Activated T-helper 2 cell treated with anti-CD3 and anti-CD28 coated beads, Interferon-gamma antibody, Interleukin-2, Interleukin-4, amounts not matched to agents 10 μg/mL and 5 μg/mL and 100 μg/mL, durations not matched to agents 14 hours and 24 hours and 36 hours (primary cell): ENCODE measurements at places on chromosomes 7 and 10.

GRCh38 chr7:35865287-35865686 lies 64.4 kb downstream of the SEPTIN7 start:
- peaks cover 20% of the 10 kb centered on the region for H3K4me1 ChIP-seq
- no peak overlapping the region for H3K27ac ChIP-seq
- no peak for DNase-seq

- H3K27me3 ChIP-seq, result peaks cover 8% of the 10 kb centered on the region
- no peak for DNase-seq
These were observed 43.2 kb downstream of the CFAP46 start for GRCh38 chr10:132899054-132899750.

- H3K4me1 ChIP-seq, result peaks cover 58% of the 10 kb centered on the region
- no peaks in the 10 kb centered on the region for H3K36me3 ChIP-seq
- peak; percentile 74 for DNase-seq
- peak overlapping the region; percentile 51 for H3K4me3 ChIP-seq
- peaks cover 70% of the 10 kb centered on the region for H3K27me3 ChIP-seq
- H3K27ac ChIP-seq, result no peak overlapping the region
These were observed 4.6 kb upstream of the VGF start for GRCh38 chr7:101169838-101170551.

- no peaks in the 10 kb centered on the region for H3K4me1 ChIP-seq
- no peaks in the 10 kb centered on the region for H3K36me3 ChIP-seq
- no peak for DNase-seq
- H3K4me3 ChIP-seq, result no peak overlapping the region
- H3K27me3 ChIP-seq, result no peaks in the 10 kb centered on the region
These were observed 93.4 kb downstream of the PTPRN2 start for GRCh38 chr7:158494162-158494586.

DNA sequence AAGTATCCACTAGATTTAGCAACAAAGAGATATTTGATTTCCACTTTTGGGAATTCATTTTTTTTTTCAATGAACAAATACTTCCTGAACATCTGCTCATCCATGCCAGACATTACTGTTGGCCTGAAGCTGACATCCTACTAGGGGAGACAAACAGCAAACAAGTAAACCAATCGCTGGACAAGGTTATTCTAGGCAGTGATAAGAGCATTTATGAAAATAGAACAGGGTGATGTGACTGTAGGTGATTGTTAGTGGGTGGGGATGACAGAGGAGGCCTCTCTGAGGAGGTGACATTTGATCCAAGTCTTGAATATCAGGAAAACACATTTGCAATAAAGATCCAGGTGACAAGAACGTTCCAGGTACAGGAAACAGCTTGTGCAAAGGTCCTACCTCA lies 89.1 kb upstream of the FAM180A start:
- no peak overlapping the region for H3K4me3 ChIP-seq
- H3K36me3 ChIP-seq, result no peaks in the 10 kb centered on the region
- no peaks in the 10 kb centered on the region for H3K27me3 ChIP-seq

DNA sequence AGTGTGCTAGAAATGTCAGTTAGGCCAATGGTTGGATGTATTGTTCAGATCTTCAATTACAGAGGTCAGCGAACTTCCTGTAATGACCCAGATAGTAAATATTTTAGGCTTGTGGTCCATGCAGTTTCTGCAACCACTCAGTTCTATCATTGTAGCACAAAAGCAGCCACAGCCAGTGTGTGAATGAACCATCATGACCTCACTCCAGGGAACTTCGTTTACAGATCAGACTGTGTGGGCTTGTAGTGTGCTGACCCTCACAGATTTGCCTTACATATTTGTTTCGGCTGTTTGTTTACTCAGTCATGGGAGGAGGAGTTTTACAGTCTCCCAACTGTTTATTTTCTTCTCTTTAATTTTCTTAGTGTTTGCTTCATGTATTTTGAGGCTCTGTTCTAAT lies 55.4 kb downstream of the LANCL2 start:
- no peaks in the 10 kb centered on the region for H3K27me3 ChIP-seq
- no peak overlapping the region for H3K27ac ChIP-seq
- no peaks in the 10 kb centered on the region for H3K36me3 ChIP-seq
- no peaks in the 10 kb centered on the region for H3K4me1 ChIP-seq
- no peak for DNase-seq
- H3K4me3 ChIP-seq, result no peak overlapping the region

DNA sequence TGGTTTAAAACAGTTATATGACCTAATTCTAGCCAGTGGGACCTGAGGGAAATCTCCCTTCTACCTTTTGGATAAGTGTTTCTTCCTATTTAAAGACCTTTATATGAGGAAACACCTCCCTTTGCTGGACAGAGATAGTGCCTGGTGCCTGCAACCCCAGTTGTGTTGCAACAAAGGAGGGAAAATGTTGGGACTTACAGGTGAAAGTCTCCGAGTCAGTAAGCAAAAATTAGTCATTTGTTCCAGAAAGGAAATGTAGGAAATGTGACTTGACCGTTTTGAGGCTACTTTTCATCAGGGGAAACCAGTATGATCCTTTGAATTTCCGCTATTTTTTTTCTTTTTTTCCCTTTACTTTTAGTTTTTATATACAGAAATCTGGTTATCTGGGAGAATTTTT lies 165.5 kb downstream of the DKK1 start:
- DNase-seq, result no peak
- no peak overlapping the region for H3K27ac ChIP-seq
- no peaks in the 10 kb centered on the region for H3K4me1 ChIP-seq
- no peaks in the 10 kb centered on the region for H3K27me3 ChIP-seq
- H3K36me3 ChIP-seq, result no peaks in the 10 kb centered on the region

- no peaks in the 10 kb centered on the region for H3K36me3 ChIP-seq
- DNase-seq, result no peak
- H3K27ac ChIP-seq, result no peak overlapping the region
These were observed 478.4 kb downstream of the NRG3 start for GRCh38 chr10:82353381-82353780.

DNA sequence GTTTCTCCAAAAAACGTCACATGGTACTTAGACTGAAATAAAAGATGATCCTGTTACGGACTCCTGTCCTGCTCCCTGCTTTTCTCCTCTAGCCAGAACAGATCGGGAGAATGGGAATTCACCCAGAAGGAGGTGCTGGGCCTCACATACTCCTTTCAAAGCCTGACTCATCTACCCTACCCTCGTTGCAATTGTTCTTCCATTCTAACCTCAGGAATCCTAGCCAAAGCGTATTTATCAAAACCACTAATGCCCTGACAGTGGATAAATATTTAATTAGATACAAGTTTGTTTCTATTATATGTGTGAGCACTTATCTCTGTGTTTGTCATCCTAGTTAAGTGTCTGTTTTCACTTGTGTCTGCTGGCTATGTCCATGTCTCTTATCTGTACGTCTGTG lies 21.7 kb downstream of the ZCWPW1 start:
- H3K27ac ChIP-seq, result no peak overlapping the region
- peaks cover 26% of the 10 kb centered on the region for H3K27me3 ChIP-seq
- no peak overlapping the region for H3K4me3 ChIP-seq
- H3K4me1 ChIP-seq, result peaks cover 1% of the 10 kb centered on the region
- no peak for DNase-seq

DNA sequence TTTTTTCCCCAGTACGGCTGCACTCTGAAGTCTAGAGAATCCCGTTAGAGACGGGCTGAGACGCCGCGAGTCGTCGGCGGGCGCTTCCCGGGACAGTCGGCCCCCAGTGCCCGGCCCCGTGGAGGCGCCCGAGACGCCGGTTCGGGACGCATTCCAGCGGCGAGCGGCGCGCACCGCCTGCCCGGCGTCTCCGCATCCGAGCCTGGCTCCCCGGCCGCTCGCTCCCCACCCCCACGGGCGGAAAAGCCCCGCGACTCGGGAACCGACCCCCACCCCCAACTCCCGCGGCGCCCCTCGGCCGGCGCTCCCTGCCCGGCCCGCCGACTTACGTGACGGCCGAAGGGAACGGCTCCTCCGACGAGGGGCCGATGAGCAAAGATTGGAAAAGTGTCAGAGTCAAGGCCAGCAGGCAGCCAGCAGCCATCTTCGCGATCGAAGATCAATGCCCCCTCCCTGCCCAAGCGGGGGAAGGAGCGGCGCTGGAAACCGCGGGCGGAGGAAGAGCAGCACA lies 486 bp downstream of the CACNA2D1 start:
- H3K4me1 ChIP-seq, result peaks cover 2% of the 10 kb centered on the region
- H3K36me3 ChIP-seq, result no peaks in the 10 kb centered on the region
- H3K4me3 ChIP-seq, result no peak overlapping the region
- no peak overlapping the region for H3K27ac ChIP-seq
- peaks cover 38% of the 10 kb centered on the region for H3K27me3 ChIP-seq
- DNase-seq, result no peak

DNA sequence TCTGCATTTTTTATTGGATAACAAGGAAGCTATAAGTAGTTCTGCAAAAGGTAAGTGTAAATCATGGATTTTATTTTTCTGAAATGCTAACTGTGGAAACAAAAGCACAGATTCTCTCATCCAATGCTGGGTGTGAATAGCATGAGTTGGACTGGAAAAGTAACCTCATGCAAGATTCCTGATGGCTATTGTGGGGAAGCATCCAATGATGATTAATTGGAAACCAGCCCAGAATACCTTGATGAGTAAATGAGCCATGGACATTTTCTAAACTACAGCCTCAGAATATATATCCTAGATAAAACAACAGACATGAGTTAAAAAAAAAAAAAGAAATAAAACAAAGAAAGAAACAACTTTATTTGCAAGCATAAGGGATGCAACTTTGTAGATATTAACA lies 934.6 kb downstream of the CCSER2 start:
- H3K36me3 ChIP-seq, result no peaks in the 10 kb centered on the region
- H3K4me3 ChIP-seq, result no peak overlapping the region
- DNase-seq, result no peak
- no peaks in the 10 kb centered on the region for H3K4me1 ChIP-seq
- no peaks in the 10 kb centered on the region for H3K27me3 ChIP-seq
- no peak overlapping the region for H3K27ac ChIP-seq

DNA sequence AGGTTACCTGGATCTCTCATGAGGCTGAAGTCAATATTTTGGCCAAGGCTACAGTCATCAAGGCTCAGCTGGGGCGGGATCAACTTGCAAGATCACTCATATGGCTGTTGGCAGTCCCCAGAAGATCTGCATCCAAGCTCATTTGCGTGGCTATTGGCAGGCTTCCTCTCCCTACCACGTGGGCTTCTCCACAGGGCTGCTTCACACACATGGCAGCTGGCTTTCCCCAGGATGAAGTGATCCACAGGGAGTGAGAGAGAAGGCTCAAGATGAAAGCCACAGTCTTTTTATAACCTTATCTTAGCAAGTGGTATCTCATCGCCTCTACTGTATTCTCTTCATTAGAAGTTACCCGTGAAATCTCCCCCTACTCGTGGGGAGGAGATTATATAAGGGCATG lies 167.4 kb downstream of the TMEM26 start:
- H3K4me1 ChIP-seq, result peaks cover 44% of the 10 kb centered on the region
- H3K36me3 ChIP-seq, result peaks cover 10% of the 10 kb centered on the region
- no peak overlapping the region for H3K4me3 ChIP-seq
- no peak for DNase-seq

- peaks cover 53% of the 10 kb centered on the region for H3K36me3 ChIP-seq
- no peak overlapping the region for H3K27ac ChIP-seq
- H3K4me1 ChIP-seq, result peaks cover 9% of the 10 kb centered on the region
- DNase-seq, result no peak
These were observed 30.6 kb downstream of the HYCC1 start for GRCh38 chr7:22983257-22983855.

- peaks cover 18% of the 10 kb centered on the region for H3K4me1 ChIP-seq
- H3K27me3 ChIP-seq, result no peaks in the 10 kb centered on the region
- peak within 1 kb of the TSS; percentile 94 for H3K27ac ChIP-seq
- peak; percentile 91 for DNase-seq
- H3K36me3 ChIP-seq, result peaks cover 36% of the 10 kb centered on the region
These were observed at the start of gene FIS1 for GRCh38 chr7:101244375-101245146. FIS1 (minus strand) TSS chr7:101245081; CDS start chr7:101245004, 77 bp downstream.

DNA sequence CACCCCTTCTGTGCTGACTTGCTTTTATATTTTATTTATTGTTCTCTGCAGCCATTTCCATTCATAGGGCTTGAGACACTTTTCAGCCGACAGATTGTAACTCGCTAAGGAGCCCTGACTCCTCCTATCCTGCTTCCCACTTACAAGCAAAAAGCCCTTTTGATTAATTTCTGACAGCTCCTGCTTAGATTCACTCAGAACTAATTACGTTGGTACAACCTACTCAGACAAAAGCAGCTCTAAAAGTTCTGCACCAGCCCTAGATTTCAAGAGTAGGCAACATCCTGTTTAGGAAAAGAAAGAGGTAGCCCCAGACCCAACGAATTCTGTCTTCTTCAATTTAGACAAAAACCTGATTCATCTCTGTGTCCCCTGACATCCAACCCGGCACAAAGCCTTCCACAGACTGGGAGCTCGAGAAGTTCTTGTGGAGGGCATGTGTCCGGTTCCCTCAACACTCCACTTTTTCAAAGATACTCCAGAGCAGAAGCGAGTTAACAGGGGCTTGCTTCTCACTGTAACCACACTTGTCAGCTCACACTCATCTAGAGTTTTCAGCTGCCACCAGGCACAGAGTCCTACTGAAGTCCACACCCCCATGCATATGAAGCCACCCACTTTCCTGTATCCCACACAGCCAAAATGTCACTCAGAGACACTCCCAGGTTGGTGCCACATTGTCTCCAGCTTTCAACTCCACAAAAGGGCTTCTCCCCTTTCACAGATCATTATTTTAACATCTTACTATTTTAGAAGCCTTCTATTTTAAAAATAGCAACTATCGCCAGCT lies 113.6 kb upstream of the NFE2L3 start:
- peaks cover 10% of the 10 kb centered on the region for H3K4me1 ChIP-seq
- no peak for DNase-seq
- H3K27ac ChIP-seq, result peak overlapping the region; percentile 50
- H3K36me3 ChIP-seq, result no peaks in the 10 kb centered on the region

DNA sequence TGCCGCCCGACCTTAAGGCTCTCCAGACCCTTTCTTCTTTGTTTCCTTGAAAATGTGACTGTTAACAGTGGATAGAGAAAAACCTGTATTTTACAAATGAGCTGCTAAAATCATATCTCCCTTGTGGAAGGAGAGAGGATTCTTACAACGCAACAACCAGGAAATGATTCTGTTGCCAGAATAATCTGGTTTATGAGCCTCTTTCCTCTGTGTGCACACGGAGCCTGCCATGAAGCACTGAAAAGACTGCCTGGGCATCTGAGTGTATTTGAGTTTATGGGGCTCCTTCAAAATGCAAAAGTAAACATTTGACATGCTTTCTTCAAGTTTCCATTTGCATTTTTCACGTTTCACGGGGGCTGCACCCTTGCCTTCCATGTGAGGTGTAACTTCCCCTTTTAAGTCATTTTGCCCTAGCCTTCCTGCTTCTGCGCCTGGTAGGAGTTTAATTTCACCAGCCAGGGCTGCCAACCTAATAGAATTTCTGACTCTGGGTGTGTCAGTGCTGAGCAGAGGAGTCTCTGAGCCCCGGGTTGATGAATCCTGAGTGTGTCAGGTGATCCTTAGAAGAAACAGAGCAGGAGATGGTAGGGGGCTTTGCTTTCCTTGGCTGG lies 101.2 kb downstream of the GRB10 start:
- no peak overlapping the region for H3K4me3 ChIP-seq
- no peak overlapping the region for H3K27ac ChIP-seq
- no peak for DNase-seq
- no peaks in the 10 kb centered on the region for H3K36me3 ChIP-seq

GRCh38 chr7:139730746-139731612 lies 46.8 kb downstream of the HIPK2 start:
- peaks cover 42% of the 10 kb centered on the region for H3K4me1 ChIP-seq
- H3K27ac ChIP-seq, result peak overlapping the region; percentile 66
- H3K27me3 ChIP-seq, result no peaks in the 10 kb centered on the region
- H3K36me3 ChIP-seq, result peaks cover 24% of the 10 kb centered on the region
- H3K4me3 ChIP-seq, result peak overlapping the region; percentile 9
